Foreskin fibroblast (primary cell): ENCODE measurements at places on chromosomes 1 and 21.

- DNase-seq, result no peak
Observed at GRCh38 chr1:115295904-115296696, 41.9 kb downstream of the NGF start.

DNA sequence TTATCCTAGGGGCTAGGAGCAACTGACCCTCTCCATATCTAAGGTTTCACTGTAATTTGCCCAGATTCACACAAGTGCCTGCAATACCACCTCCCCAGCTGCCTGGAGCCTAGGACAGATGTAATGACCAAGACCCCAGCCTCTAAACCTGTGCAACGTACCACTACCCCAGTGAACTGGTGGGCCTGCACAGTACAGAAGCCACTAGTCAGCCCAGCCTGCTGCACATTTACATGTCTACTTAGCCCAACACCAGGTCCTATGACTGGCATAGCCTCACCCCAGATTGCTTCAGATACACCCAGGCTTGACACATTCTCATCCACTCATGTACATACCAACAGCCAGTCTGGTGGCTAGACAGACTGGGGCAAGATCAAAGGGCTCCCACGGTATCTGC lies 1336.6 kb downstream of the BRINP3 start:
- DNase-seq, result no peak

- peak; percentile 49 for DNase-seq
Observed at GRCh38 chr1:87170157-87170556, 158.5 kb upstream of the LMO4 start.

GRCh38 chr1:242017580-242018233 lies 18.8 kb upstream of the MAP1LC3C start:
- no peak for DNase-seq

DNA sequence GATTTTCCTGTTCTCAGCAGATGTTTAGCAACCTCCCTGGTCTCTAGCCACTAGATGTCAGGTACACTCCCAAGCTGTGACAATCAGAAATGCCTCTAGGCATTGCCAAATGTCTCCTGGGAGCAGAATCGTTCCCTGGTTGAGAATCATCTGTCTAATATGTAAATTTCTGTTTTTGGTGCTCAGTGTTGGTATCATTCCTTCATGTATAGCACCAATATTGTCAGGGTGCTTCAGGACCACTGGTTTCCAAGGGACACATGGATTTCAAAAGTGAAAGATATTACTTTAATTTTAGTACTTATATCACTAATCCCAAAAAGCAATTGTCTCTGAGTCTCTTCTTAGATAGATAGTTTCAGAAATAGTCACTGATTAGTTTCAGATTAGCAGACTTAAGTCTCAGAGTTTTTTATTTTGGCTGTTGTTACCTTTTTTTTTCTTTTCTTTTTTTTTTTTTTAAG lies 160.1 kb downstream of the PTPRC start:
- DNase-seq, result no peak
